Endodermal cell (in vitro differentiated cells): ENCODE measurements at places on chromosomes 4 and X. TPM values are rescaled to one million over a fixed set of nuclear protein-coding genes. Genes with fewer than 3 reads are reported as not detected.
A peak's percentile ranks its signal among the peaks of the same experiment; 100 is the strongest.

EGFL6 gene
- 0.15 to 0.19 TPM in 2 of 3 replicates, not detected in the other for total RNA-seq

BRS3 gene
- total RNA-seq, result not detected in 2 replicates

FAM114A1 gene
- total RNA-seq, result 21.4 to 39.3 TPM (median 37.0 TPM) in 3 replicates

LPAR4 gene
- 2.6 and 2.9 TPM in 2 replicates for total RNA-seq

- no peak for DNase-seq
Observed at GRCh38 chr4:157564771-157565170, 344.2 kb downstream of the GRIA2 start.

- DNase-seq, result peak; percentile 43
Observed at GRCh38 chr4:8702516-8703400, 110.2 kb downstream of the CPZ start.

GRCh38 chr4:26120098-26120825 lies 200.6 kb upstream of the RBPJ start:
- DNase-seq, result no peak

DNA sequence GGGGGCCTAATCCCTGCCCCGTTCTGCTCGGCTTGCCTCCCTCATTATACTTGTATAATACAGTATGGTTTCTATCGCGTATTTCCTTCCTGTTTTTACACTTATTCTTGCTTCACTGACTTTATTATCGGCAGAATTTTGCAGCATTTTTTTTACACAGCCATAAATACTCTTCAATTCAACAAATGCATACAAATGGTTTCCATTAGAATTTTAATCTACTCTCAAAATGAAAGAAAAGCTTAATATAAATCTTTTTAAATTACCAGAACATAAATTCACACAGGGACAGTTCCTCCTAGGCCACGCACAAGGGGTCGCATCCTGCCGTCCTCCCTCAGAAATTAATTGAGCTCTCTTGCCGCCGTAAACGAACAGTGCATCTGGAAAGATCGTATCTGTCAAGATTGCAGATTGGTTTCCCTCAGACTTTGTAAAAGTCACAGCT lies 42.9 kb downstream of the DCTD start:
- DNase-seq, result no peak

DNA sequence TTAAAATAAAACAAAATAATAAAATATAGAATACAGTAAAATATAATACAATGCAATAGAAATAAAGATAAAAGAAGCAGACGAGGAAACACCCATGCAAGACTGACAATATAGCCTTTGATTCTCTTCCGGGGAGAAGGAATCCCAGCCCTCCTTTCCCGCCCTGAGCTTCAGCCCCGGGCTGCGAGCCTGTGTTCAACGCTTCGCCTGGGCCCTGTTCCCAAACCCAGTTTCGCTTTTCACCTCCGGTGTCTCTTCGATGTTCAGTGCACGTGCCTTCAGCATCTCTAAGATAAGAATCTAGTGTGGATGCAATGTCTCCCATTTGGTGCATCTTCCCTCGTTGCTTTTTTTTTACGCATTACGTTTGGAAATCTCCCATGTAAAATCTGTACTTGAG lies 38.4 kb upstream of the ARSD start:
- no peak for DNase-seq
